ENCODE measurements at places on chromosomes 2 and 18. TPM values are rescaled to one million over a fixed set of nuclear protein-coding genes. Genes with fewer than 3 reads are reported as not detected.

SPDYA gene
- polyA plus RNA-seq: 0.22 TPM

RTKN gene
- polyA plus RNA-seq: 12.6 TPM

AQP12A gene
- polyA plus RNA-seq: not detected

GPR39 gene
- 3.6 TPM for polyA plus RNA-seq

IRS1 gene
- 36.6 TPM for polyA plus RNA-seq

PPP1R1C gene
- polyA plus RNA-seq: 0.41 TPM

ARID5A gene
- polyA plus RNA-seq: 3.1 TPM

PLA2R1 gene
- 2.0 TPM for polyA plus RNA-seq

C2orf15 gene
- polyA plus RNA-seq: 0.14 TPM

RPRM gene
- polyA plus RNA-seq: not detected

UNC80 gene
- not detected for polyA plus RNA-seq

IL18R1 gene
- 2.5 TPM for polyA plus RNA-seq

EVA1A gene
- 32.5 TPM for polyA plus RNA-seq

Measured in AG04450 (cell line).